Esophagus squamous epithelium (tissue), 5 donors: ENCODE measurements at places on chromosomes 5 and 9.

DNA sequence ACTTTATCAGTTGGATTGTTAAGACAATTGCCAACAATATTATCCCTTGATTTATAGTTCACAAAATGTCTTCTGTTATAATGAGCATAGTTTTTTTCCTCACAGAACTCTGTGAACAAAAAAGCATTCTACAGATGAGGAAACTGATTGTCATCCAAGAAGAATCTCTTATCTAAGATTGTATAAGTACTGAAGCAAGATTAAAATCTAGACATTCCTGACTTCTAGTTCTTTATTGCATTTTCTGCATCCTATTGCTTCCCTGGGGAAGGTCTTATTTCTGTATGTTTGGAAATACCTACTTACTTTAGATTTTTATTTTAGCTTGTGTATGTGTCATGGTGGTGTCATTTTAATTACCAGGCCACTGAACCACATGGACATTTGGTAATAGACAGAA lies 884.9 kb upstream of the WWC1 start:
- no peak for DNase-seq

GRCh38 chr5:152113401-152113800 lies 188.8 kb upstream of the GLRA1 start:
- no peak for DNase-seq

DNA sequence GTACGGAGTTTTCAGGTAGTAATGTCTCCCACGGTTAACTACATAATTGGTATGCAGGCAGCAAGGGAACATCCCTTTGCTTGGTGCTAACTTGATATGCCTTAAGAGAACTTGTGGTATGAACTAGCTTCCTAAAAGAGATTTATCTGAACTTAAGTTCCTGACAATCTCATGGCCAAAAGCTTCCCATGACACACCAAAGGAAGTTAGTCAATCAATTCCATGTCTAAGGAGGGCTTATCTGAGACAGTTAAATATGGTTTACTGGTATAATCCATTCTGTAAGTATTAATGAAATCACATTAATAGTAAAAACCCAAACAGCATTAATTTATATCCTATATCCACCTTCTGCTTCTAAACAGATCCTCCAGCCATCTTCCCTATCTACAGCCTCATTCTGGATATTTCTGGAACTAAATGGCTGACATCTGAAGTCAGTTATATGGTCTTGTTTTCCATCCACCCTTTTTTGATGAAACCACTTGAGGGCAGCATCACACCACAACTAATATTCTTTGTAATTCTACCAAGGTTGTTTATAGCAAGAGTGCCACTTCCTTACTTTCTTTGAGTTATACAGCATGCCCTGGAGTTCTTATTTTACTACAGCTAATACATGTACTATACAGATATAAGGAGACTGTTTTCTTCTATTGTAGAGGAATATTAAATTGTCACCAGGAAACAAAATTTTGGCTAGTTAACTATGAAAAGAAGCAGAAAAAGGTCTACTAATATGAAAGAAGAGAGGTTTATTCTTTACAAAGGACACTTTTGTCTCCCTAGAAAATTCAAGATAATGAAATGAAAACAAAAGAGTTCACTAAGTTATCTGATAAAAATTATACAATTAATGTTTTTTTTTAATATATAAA lies 34.7 kb downstream of the SHOC1 start:
- DNase-seq, result no peak

DNA sequence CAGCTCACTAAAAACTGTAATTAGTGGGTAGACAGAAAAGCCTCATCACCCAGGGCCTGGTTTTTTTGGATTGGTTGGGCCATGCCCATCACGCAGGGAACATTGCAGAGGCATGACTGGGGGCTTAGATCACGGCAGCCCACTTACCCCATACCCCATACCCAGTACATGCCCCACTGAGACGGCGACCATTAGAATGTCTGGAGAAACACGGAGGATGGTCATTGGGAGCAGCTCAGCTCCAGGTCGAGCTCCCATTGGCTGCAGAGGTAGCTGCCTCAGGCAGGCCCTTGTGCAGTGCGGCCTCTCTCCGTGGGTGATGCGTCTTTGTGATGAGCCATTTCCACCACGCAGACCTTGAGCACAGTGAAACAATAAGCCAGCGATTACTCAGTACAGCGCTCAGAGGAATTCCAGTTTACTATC lies 204.0 kb downstream of the GADD45G start:
- DNase-seq, result no peak

DNA sequence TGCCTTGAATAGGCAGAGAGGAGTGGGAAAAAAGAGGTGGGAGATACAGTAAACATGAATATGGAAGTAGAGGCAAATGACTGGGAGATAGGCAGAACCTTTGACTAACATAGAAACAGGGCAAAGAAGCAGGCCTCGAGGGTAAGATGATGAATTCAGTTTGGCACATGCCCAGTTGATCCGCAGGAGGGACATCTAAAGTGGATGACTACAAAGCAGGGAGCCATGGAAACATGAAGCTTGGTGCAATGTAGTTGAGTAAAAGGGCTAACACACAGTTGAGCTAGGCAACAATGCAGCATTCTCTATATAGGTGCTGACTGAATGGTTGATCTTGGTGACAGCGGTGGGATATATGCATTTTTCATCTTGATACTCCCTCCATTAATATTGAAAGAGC lies 253.8 kb downstream of the DMRT2 start:
- no peak for DNase-seq

DNA sequence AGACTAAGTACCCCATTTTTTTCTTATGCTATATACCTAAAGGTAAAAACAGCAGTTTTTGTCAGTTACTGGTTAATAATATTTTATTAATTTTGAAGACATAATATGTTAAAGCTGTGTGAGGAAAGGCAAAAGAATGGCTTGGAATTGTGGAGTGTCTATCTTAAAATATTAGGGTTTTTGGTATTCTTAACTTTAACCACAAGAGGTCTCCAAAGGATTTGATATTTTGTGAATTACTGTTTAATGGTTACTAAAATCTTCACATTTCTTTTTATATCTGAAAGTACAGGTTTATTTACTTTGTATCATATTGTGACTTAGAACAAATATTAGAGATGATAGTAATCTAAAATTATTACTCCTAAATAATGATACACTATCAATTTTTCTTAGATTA lies 32.0 kb upstream of the DHFR start:
- no peak for DNase-seq

GRCh38 chr5:124456249-124456648 lies 290.2 kb downstream of the ZNF608 start:
- no peak for DNase-seq

DNA sequence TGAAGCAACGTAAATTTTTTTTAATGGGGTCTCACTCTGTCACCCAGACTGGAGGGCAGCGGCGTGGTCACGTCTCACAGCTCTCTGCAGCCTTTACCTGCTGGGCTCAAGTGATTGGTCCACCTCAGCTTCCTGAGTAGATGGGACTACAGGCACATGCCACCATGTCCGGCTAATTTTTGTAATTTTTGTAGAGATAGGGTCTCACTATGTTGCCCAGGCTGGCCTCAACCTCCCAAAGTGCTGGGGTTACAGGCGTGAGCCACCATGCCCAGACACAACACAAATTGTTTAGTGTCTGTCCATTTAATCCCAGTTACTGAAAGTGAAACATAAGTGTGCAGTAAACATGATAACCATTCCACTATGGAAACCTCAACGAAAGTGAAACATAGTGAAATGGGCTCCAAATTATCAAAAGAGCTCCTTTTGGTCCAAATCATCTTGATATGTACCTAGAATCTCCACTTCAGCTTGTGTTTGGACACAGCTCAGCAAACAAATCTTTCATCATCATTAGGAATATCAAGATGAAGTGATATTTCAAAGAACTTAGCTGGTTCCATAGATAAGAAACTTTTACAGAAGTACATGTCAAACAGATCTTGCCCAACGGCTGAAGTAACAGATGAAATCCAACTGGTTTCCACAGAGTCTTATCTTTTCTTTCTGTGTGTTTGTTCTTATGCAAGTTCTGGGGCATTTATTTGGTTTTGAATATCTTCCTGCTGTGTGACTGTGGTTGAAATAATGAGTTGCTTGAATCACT lies 41.2 kb upstream of the PLPP1 start:
- DNase-seq, result no peak
